ENCODE measurements at places on chromosomes 12 and 14. TPM values are rescaled to one million over a fixed set of nuclear protein-coding genes. Genes with fewer than 3 reads are reported as not detected.

- no peak for DNase-seq
These were observed 555.1 kb downstream of the FOXG1 start for GRCh38 chr14:29321646-29322045.

DNA sequence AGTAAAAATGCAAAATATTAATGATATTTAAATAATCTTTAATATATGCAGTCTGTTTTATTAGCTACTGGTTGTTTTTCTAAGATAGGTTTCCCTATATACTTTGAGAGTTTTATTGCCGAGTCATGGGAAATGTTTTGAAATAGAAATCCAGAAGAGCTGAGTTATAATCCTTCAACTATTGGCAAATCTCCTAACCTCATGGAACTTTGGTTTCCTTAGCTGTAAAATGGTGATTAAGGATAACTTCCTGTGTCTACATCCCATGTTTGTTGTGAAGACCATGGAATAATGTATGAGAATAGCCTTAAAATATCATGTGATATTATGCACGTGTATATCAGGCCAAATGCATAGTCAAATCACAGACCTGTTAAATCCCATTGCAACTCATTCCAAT is 51.0 kb downstream of the UNC79 start:
- DNase-seq: no peak

Gene STON2
- total RNA-seq: 28.7 TPM

- DNase-seq: no peak
These were observed 5.4 kb upstream of the RALGAPA1 start for GRCh38 chr14:35814371-35815005.

DNA sequence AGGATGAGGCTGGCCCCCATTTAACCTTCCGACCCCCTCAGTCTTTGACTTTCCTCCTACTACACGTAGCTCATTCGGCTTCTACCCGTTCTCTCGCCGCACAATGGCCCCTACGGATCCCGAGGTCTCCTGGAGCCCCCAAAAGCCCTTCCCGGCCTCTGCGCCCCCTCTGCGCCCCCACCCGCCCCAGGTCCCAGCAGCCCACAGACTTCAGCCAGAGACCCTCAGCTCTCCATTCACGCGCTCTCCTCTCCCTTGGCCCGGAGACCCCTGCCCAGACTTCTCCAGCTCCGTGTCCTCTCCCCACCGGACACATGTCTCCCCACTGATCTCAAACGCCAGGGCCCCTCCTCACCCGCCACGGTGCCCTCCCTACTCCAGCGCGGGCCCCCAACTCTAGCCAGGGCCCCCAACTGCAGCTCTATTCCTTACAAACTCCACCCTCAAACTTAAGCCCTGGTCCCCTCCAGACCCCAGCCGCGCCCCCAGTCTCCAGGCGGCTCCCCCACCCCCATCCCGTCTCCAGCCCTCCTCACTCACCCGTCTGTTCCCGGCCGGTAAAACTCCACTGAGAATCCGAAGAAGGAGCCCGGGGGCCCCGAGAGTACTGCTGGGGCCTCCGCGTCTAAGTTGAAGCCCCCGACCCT is 502 bp downstream of the ITGA5 start:
- no peak for DNase-seq

DNA sequence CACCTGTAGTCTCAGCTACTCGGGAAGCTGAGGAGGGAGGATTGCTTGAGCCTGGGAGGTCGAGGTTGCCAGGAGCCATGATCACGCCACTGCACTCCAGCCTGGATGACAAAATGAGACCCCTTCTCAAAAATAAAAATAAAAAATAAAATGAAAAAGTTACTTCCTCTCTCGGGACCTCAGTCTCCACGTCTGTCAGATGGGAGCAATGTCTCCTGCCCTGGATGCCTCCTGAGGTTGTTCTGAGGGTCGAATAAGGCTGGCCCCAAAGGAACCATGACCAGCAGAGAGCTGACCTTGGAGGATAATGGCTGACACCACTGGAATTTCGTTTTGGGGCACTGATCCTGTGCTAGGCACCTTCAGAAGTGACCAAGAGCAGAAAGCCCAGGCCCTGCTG is 13.6 kb upstream of the RCOR1 start:
- DNase-seq: no peak

GRCh38 chr12:83092606-83093005 is 405.9 kb downstream of the TMTC2 start:
- DNase-seq: no peak

Gene COX8C
- not detected for total RNA-seq

- peak; percentile 8 for DNase-seq
These were observed 55.0 kb downstream of the PHETA1 start for GRCh38 chr12:111313833-111314259.

GRCh38 chr12:97397008-97397407 is 65.6 kb upstream of the RMST start:
- DNase-seq: no peak

Gene SLC6A12
- total RNA-seq: 0.10 TPM

DNA sequence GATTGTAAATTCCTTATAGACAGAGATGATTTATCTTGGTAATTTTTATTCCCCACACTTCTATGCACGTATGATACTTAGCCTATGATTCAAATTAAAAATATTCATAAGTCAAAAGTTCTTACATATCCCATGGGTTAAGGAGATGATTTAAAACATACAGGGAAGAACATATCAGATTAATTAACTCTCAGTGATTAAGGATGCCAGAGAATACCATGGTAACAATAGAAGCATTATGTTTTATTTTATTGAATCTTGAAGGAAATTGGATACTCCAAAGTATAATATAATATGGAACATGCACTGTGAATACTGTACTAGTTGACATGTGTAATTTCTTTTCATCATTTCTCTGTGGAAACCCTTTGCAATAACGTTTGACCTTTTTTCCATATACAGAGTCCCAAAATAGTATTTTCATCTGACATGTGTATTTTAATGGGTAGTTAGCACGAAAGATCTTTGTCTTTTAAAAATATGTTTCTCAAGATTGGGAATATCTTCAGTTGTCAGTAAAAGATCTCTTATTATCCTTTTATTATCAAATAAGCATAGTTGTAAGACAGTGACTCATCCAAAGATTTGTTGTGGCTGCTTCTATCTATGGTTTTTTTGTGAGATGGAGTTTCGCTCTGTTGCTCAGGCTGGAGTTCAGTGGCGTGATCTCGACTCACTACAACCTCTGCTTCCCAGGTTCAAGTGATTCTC is 166.7 kb downstream of the RAD51B start:
- DNase-seq: peak; percentile 89

Gene RNASE1
- total RNA-seq: 148 TPM

Gene BICDL1
- 22.5 TPM for total RNA-seq

Gene SLC6A15
- 1.2 TPM for total RNA-seq

DNA sequence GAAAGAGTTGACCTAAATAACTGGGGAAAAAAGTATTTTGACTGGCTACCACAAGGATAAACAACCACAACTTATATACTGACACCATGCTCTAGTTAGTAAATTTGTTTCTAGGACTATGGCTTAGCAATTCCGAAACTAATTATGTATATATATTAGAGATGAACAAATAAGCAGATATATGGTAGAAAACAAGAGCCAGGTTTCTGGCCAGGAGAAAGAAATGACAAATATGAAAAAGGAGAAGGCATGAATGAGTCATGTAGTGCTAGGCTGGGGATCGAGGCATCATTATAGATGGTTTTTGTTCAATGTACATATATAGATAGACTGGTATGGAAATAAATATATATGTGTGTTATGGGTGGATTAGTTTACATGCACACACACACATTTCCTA is 5.5 kb upstream of the LRRC74A start:
- no peak for DNase-seq

GRCh38 chr12:40105265-40105514 is 691 bp downstream of the SLC2A13 start:
- no peak for DNase-seq

GRCh38 chr14:98958048-98958631 is 313.9 kb downstream of the BCL11B start:
- DNase-seq: no peak

GRCh38 chr12:92597997-92598396 is 104.8 kb upstream of the PLEKHG7 start:
- DNase-seq: no peak

- DNase-seq: no peak
These were observed 14.4 kb downstream of the TCHP start for GRCh38 chr12:109914461-109914860.

GRCh38 chr12:70149665-70150064 is 93.6 kb upstream of the CNOT2 start:
- no peak for DNase-seq

- DNase-seq: peak; percentile 65
These were observed 32.1 kb downstream of the DEPDC4 start for GRCh38 chr12:100234591-100235304.

- peak; percentile 37 for DNase-seq
These were observed 645 bp downstream of the FOXA1 start for GRCh38 chr14:37594238-37594970.

GRCh38 chr14:89485264-89485663 is 68.2 kb upstream of the FOXN3 start:
- DNase-seq: no peak

DNA sequence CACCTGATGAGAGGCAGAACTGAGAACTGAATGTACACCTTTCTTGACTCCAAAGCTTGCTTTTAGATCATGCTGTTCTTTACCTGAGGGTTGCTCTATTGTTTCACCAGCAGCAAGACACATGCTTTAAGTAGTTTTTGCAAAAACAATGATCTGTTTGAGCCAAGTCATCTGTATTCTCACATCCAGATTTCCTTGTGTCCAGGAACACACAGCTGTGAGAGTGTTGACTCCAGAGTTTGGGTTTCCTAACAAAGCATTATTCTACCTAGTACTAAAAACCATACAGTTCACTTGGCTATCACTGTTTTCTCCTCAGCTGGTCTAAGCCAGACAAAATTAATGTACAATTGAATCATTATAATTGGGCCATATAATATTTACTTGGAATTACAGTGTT is 120.4 kb downstream of the STAB2 start:
- no peak for DNase-seq

GRCh38 chr14:65071544-65071943 is 30.8 kb downstream of the MAX start:
- DNase-seq: no peak

Gene RPL36AL
- 101 TPM for total RNA-seq

- no peak for DNase-seq
These were observed 11.3 kb upstream of the FOXG1 start for GRCh38 chr14:28755198-28755815.

GRCh38 chr14:86533834-86534233 is 1003.9 kb downstream of the FLRT2 start:
- DNase-seq: no peak

Gene SLCO1B1
- total RNA-seq: not detected

Gene DENND5B
- 11.3 TPM for total RNA-seq

Gene TSPAN9
- total RNA-seq: 34.3 TPM

Gene ATF7IP
- 46.2 TPM for total RNA-seq

DNA sequence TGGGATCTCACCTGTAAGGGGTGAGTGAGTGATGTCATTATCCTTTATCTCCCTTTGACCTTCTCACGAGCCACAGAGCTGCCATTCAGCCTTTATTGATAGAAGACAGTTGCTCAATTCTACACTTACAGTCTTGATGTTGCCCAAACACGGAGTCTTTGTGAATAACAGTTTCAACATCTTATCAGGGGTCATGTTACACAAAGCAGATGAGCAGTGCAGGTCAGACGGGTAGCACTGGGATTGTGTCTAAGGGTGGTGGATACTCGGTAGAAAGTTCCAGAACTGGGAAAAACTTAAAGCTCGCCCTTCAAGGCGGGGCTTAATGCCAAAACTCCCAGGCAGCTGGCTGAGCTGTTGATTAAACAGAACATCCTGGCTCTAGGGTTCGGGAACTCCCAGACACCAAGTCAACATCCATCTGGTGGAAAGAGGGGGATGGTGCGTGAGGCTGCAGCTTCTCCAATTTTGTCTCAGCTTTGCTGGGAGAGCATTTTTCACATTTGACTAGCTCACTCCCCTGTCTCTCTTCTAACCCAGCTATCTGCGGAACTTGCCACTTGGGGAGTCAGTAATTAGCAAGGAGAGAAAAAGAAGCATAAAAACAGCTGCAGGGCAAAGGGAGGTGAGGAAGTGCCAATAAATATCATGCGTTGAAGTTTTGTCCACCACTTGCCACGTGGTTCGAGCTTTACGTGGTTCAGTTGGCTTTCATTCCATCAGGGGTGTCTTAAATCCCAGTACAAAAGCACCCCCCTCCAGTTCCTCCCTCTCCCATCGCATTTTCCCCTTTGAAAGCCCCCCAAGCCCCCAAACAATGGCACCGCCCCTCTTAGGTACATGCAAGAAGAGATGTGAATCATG is 31.0 kb downstream of the FOXN4 start:
- peak; percentile 56 for DNase-seq
